ENCODE measurements at places on chromosomes 11 and 22. TPM values are rescaled to one million over a fixed set of nuclear protein-coding genes. Genes with fewer than 3 reads are reported as not detected.

- DNase-seq = no peak
Measured at GRCh38 chr11:23021287-23021863, 161.1 kb upstream of the CCDC179 start.

DNA sequence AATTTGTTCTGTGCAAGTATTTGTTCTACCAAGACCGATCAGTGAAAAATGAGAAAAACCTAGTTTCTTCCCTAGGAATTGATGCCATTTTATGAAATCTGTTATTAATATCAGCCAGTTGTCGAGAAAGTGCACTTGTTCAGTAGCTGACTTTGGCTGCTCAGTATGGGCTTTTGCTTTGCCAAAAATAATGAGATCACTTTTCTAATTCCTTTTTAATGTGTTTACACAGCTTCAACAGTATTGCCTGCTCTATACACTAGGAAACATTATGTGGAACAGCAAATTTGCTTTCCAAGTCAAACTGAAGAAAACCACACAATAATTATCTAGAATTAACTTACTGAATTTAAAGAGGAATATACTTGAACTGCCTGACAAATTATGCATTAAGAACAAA lies 34.4 kb downstream of the SCUBE2 start:
- no peak for DNase-seq

- no peak for DNase-seq
Measured at GRCh38 chr11:78688460-78688859, 113.8 kb upstream of the NARS2 start.

GRCh38 chr11:24589064-24589463 lies 92.2 kb downstream of the LUZP2 start:
- no peak for DNase-seq

DNA sequence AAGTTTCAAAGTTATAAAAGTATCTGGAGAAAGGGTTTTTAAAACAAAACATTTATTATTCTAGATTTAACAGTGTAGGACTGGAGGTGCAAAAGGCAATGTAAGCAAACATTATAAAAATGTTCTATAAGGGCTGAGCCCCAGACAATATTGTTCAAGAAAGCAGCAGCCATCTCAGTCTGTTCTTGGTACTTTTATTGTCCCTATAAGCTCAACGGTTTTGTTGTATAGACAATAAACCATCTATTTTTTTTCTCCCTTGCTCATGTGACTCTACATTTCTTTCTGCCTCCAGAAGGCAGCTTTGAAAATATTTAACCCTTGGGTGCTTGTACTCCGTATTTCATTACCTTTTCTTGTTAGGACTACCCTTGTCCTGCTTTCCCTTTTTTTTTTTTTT lies 25.2 kb upstream of the NXPE2 start:
- no peak for DNase-seq

DNA sequence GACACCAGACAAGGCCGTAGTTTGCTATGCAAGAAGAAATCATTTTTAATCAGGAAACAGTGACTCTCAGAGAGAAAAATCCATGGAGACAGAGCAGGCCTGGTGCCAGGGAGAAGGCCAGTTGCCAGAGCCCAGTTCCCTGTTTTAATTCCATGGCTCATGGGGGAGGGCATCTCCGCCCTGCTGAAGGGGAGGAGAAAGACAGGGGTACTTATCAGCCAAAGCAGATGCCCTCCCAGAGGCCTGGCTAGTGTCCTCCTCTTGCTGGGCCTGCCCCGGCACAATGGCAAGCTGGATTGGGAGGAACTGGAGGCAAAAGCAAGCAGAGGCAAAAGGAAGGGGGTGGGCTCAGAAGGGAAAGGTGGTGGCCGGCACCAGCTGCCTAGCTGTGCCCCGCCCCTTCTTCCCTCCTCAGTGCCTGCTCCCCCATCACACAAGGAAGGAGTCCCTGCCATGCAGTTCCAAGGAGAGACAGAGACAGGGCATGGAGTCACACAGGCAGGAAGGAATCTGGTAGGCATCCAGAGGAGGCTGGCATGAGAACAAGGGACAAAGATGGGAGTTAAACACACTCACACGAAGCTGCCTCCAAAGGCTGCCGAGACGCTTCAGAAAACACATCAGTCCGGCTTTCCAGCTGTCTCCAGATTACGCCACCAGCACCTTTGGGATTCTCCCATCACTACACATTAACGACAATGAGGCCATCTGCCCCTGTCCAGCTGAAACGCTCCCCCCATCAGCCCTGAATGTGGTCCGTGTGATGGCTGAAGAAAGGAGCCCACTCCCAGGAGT lies 591.8 kb downstream of the BUD13 start:
- no peak for DNase-seq

GRCh38 chr22:50576070-50576469 lies 2.2 kb downstream of the CPT1B start:
- DNase-seq = no peak

- peak; percentile 11 for DNase-seq
Measured at GRCh38 chr11:69640995-69641581, at the start of gene CCND1. Gene CCND1 (plus strand): TSS chr11:69641156. CDS start chr11:69641314, 158 bp downstream.

- peak; percentile 83 for DNase-seq
Measured at GRCh38 chr11:35047179-35047578, 91.8 kb upstream of the CD44 start.

DNA sequence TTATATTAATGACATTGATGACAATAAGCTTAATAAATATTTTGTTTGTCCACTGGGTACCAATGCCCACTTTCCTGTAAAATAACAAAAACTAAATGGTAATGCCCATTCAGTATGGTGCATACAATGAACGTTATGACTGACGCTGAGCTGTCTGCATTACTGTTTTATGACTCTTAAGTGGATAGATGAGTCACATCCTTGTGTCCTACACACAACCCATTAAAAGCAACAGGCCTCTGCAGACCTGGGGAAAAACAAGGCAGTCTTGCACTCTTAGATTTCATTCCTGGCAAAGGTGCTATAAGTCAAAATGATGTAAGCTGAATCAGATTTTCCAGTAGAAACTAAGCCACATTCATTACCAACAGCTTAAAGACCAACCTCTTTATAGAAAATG lies 176.3 kb upstream of the TMEM45B start:
- no peak for DNase-seq

DNA sequence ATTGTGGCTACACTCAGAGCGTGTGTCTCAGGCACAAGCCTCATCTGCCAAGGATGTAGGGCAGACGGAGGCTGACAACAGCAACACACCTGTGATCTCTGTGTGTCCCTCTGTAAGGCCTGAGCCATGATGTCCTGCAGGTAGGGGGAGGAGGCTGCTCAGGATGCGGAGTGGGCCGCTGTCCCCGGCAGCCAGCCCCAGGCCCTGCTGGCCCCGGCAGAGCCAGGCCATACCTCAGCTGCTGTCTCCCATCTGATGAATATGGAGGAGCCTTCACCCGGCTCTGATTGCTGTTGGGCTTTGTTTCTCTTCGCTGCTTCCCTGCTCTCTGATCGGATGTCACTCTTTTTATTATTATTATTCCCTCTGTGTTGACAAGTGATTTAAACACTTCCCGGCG lies 83.6 kb upstream of the NCAM1 start:
- no peak for DNase-seq

DNA sequence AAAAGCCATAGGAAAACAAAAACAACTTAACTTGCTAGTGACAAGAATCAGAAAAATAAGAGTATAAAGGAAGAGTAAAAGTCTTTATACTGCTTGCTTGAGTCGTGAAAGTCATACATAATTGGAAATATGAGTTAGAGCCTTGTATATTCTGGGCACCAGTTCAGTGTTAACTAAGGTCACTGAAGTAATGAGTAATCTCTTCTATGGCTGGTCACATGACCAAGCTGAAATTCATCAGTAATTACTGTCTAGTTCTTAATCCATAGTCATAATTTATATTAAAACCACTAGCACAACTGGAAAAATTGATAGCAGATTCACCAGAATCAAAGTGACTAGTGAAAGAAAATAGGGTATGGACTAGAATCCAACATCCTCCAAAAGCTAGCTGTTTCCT lies 84.4 kb upstream of the SLC5A12 start:
- DNase-seq = no peak

DNA sequence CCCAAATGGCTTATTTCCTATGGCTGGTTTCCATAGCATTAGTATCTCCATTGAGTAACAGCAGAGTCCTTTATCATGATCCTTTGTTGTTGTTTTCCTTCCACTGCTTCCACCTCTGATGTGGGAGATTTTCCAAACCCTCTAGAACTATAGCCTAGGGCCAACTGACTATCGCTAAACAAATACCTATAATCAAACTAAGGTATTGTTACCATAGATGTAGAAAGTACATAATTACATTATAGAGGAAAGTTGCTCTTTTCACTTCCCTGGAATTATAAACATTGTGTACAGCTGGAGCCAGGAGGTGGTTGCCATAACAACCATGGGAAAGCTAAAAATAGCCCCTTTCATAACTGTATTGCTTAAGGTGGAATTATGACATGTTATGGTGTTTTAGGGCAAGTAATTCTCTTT lies 47.0 kb upstream of the ALKBH3 start:
- DNase-seq = no peak

GRCh38 chr11:78560826-78561484 lies 13.7 kb downstream of the NARS2 start:
- no peak for DNase-seq

DNA sequence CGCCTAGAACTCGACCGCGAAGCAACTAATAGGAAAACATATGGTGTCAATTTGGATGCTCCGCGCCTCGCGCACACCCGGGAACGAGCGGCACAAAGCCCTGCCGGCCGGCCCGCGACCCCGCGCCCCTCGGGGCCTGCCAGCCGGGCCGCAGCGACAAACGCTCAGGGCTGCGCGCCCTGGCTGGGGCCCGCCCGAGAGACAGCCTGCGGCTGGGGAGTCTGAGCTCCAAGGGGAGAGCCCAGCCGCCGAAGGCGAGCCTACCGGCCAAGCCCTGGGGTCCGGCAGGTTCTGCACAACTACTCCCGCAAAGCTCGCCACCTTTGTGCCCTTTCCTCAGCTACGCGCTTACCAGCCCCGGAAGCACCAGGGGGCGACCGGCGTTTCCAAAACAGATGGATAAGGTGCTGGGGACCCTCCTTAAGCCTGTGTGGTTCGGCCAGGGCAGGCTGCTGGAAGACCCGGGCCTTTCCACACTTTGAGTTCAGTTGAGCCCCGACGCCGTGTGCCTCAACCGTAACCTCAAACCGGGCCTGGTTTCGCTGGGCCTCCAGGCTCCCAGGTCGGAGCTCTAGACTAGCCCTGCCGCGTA lies 6.0 kb downstream of the PAX6 start:
- no peak for DNase-seq

DNA sequence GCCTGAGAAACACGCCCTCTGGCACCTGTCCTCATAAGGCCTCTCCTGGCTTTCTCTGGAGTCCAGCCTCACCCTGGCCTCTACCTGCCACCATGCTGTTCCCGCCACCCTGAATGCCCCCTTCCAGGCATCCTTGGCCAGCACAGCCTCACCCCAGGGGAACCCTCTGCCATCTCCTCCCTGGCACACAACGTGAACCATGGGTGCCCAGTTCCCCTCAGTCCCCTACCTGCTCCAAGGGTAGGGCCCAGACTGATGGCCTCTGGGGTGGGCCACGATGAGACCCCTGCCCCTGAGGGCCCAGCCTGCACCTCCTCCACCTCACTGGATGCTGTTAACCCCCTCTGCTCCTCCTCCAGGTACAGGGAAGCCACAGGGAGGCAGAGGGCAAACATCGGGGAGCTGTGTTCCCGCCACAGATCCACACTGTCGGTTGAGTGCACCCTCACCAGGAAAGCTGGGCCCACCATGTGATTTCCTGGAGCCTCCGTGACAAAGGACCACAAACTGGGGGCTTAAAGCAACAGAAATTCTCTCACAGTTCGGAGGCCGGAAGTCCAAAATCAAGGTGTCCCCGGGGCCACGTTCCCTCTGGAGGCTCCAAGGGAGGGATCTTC lies 169.6 kb downstream of the BRD1 start:
- DNase-seq = no peak

GRCh38 chr11:1868636-1869291 lies 15.9 kb downstream of the LSP1 start:
- no peak for DNase-seq

- DNase-seq = no peak
Measured at GRCh38 chr11:91104237-91104636, 881.4 kb upstream of the CHORDC1 start.

DNA sequence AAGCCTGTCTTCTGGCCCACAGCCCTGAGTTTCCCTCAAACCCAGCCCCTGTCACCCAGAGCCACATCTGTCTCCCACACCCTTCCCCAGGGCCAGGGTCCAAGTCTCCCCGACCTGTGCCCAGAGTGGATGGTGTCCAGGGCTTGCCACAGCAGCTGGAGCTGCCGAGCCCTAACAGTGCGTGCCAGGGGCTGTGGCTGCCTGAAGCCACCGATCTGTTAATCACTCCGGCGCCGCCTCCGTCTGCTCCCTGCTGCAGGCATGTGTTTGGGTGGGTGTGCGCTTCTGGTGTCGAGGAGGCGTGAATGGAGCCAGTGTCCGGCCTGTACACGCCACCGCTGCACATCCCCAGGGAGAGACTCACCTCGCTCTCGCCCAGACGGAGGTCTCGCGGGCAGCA lies 26.1 kb downstream of the SHISAL1 start:
- no peak for DNase-seq

GRCh38 chr11:130546901-130547694 lies 98.7 kb downstream of the ADAMTS15 start:
- no peak for DNase-seq

- DNase-seq = no peak
Measured at GRCh38 chr11:96173422-96173821, 169.6 kb downstream of the MAML2 start.

The LINC01488 gene
- not detected for total RNA-seq

The TRIM5 gene
- total RNA-seq = 35.1 TPM

The MOV10L1 gene
- total RNA-seq = not detected

The ALDH3B2 gene
- total RNA-seq = not detected

The PPFIBP2 gene
- 55.6 TPM for total RNA-seq

The CATSPER1 gene
- total RNA-seq = 4.2 TPM

The OR2AG2 gene
- not detected for total RNA-seq

The FDX1 gene
- 10.8 TPM for total RNA-seq

The PLAAT5 gene
- not detected for total RNA-seq

The C1QTNF4 gene
- 2.3 TPM for total RNA-seq

The SYCE3 gene
- not detected for total RNA-seq

The CNIH2 gene
- total RNA-seq = 2.9 TPM

The TIGD3 gene
- 2.0 TPM for total RNA-seq

The ANO9 gene
- 95.9 TPM for total RNA-seq

The SNRPD3 gene
- 94.5 TPM for total RNA-seq

The OR51B5 gene
- total RNA-seq = not detected
